ENCODE measurements at places on chromosomes 16 and 17. TPM values are rescaled to one million over a fixed set of nuclear protein-coding genes. Genes with fewer than 3 reads are reported as not detected.

DNA sequence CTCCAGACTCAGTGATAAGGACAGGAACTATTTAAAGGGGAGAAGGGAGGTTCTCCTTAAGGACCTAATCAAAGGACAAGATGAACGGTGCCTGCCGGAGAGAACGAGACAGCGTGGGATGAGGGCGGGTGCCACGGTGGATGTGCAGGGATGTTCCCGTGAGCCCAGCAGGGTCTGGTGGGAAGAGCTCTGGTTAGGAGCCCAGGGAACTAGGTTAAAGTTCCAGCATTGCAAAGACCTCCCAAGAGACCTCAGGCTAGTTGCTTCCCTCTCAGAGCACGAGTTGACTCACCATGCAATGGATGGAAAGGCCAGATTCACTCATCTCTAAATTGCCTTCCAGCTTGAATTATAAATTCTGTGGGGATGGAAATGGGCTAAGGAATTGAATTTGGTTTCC lies 14.7 kb downstream of the CCR7 start:
- peak; percentile 93 for DNase-seq

GRCh38 chr17:34917381-34917780 lies 43.9 kb downstream of the CCT6B start:
- no peak for DNase-seq

Gene ITGA2B
- total RNA-seq = not detected

DNA sequence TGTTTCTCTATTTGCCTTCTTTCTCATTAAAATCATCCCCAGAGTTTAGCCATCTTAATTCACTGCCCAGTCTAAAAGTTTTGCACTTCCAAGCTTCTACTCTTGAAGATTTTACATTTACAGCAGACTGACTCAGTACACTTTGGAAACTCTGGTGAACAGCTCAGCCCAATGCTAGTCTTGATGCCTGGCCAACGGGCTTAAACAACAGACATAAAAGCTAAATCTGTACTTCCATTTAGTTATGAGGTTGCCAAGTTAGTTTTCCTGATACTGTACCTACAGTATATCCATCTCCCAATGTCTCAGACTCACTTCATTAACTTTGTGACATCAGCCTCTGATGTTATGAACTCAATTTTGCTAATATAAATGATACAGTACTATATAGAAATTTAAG lies 891.8 kb upstream of the SOX9 start:
- DNase-seq = no peak

DNA sequence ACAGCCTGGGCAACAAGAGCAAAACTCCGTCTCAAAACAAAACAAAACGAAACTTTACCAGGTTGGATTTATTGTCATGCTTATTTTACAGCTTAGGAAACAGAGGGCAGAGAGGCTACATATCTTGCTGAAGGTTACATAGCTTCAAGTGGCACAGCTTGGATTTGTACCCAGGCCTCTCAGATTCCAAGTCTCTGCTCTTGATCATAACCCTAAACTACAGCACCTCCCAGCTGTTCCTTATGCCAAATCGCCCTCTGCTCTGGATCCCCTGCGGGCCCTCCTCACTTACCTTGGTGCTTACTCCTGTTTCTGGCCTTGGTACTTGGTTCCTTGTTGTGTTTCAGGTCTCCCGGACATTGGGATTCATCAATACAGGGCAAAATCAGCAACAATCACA lies 11.7 kb upstream of the CUEDC1 start:
- DNase-seq = no peak

Gene TP53TG3F
- total RNA-seq = 0.29 TPM

DNA sequence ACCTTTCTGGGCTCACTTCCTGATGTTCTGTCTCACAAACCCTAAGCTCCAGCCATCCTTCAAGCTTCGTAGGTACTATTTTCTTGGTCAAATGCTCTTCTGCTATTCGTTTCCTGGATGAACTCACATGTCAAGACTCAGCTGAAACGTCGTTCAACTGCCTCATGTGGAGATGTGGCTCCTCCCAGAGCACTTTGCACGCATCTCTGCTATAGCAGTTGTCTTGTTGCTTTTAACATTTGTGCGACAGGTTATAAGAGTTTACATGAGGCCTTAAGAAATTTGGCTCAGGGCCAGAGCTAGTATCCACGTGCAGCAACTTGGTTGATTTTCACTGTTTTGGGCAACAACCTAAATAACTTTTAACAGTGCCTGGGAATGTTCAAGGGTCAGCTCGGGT lies 2.8 kb upstream of the KRT40 start:
- no peak for DNase-seq

Data from Daoy (cell line).